Activated CD8-positive, alpha-beta memory T cell treated with anti-CD3 and anti-CD28 coated beads for 1 hour (primary cell): ENCODE measurements at places on chromosomes 7 and 10.

DNA sequence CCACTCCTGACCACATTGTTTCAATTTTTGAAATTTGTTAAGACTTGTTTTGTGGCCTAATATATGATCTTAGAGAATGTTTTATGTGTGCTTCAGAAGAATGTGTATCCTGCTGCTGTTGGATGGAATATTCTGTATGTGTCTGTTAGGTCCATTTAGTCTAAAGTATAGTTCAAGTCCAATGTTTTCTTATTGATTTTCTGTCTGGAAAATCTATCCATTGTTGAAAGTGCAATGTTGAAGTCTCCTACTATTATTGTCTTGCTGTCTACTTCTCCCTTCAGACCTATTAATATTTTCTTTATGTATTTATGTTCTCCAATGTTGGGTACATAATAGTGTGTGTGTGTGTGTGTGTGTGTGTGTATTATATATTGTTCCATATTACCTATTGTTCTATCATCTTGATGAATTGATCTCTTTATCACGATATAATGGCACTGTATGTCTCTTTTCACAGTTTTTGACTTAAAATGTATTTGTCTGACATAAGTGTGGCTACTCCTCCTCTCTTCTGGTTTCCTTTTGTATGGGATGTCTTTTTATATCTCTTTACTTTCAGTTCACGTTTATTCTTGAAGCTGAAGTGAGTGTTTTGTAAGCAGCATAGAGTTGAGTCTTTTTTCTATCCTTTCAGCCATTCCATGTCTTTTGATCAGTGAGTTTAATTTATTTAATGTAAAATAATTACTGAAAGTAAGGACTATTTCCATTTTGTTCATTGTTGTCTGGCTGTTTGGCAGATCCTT is 61.3 kb downstream of the AKR1D1 start:
- DNase-seq: no peak

DNA sequence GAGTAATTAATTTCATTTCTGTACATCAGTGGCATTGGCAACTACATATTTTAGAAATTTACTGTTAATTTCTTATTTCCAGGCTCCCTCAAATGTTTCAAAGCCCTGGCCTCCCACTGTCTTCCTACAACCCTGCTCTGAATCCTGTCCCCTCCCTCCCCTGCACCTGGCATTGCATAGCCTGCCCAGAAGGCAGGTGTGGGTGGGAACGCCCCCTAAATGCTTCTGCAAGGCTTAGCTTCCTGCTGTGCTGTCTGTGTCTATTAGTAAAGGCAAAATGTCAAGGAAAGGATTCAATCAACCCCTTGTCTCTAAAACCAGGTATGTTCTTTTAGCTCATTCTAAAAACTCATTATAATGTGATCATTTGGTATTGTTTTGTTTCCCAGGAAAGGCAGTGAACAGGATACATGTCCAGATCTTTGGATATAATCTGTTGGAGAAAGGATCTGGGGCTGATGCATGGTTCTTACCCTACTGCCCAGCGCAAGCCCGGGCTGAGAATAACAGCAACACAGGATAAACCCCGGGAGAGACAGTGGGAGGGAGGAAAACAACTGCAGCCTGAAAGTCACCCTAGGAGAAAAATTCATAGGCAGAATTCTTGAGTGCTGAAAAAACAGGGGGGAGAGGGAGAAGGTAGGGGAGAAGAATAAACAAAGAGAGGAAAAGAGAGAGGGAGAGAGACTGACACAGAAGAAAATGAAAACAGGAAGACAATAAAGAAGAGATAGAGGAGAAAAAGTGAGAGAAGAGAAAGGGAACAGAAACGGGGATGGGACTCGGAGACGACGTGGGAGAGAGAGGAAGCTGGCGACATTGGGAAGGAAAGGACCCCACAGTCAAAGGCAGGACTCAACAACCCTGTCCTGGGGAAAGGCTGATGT is 589 bp downstream of the ZNF488 start:
- DNase-seq: no peak

DNA sequence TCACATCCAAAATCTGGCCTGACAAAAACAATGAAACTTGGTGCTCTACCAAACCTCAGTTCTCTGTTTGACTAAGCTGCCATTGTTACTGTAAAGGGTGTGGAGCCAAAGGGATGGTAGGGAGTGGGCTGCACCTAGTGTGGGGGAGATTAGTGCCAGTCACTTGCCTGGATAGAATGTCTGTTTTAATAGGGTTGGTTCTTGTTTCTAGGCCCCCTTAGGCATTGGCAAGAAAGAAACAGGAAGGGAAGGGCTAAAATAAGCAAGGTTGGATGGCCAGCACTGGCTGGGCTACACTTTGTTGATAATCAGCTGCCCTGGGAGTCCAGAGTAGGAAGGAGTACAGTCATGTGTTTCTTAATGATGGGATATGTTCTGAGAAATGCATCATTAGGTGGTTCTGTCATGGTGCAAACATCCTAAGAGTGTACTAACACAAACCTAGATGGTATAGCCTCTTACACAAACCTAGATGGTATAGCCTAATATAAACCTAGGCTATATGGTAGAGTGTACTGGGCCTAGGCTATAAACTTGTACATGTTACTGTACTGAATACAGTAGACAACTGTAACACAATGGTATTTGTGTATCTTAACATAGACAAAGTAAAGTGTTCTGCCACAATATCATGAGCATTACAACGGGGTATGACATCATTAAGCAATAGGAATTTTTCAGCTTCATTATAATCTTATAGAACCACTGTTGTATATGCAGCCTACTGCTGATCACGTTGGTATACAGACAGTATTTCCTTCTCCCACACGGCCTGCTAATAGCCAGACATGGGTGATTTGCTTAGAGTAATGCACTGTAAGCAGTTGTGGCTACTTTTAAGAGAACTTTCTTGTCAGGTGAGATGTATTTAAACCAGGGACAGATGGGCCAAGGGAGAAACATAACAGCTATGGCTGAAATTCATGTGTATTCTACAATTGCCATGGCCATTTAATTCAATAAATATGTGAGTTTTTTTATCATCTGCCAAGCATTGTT is 15.4 kb downstream of the BBIP1 start:
- no peak for DNase-seq

GRCh38 chr10:94286901-94287300 is 75.8 kb downstream of the NOC3L start:
- DNase-seq: no peak

DNA sequence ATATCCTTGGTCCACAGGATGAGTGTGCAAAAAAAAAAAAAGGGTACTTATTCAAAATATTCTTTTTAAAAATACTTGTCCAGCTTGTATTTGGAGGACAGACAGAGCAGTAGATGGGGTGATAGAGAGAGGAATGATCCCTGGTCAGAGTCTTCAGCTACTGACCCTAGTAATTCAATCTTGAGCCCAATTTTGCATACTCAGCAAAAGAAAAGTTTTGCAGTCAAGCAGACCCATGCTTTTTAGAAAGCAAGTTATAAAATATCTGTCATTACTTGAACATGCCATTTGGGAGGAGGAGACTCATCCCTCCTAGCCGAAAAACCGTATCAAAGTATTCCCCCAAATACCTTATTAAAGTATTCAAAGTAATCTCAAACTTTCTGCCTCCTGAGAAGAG is 585.0 kb downstream of the KCNMA1 start:
- no peak for DNase-seq

- no peak for DNase-seq
Observed at GRCh38 chr7:150978126-150978789, at the start of gene KCNH2. TSS of gene KCNH2 (minus strand) at chr7:150978321. CDS start at chr7:150977913, 408 bp downstream.

- no peak for DNase-seq
Observed at GRCh38 chr7:55185941-55186609, 167.3 kb downstream of the EGFR start.

- peak; percentile 42 for DNase-seq
Observed at GRCh38 chr10:67779465-67780203, 58.4 kb downstream of the DNAJC12 start.

DNA sequence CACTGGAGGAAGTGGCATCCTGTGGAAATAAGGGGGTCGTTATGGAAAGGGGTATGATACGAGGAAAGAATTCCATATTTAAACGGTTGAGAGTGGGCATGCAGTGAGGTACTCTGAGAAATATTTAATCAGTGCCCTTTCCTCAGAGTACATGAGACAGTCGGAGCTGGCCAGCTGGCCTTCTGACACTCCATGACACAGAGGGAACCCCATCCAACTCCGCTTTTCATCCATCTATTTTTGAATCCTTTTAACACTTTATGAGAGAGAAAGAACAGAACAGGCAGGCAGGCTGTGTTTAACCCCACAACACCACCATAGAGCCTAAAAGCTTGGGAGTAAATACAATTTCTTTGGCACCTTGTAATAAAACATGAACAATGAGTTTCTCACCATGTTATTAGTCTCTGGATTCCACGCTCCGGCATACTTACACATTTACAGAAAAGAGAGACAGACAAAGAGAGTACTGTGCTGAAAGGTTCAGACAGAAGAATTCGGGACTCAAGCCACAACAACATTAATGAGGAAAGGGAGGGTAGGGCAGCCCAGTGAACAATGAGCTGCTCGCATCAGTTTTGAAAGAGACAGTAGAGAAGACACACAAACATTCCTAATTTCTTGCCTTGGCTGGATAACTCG is 124.2 kb upstream of the PDLIM1 start:
- no peak for DNase-seq

DNA sequence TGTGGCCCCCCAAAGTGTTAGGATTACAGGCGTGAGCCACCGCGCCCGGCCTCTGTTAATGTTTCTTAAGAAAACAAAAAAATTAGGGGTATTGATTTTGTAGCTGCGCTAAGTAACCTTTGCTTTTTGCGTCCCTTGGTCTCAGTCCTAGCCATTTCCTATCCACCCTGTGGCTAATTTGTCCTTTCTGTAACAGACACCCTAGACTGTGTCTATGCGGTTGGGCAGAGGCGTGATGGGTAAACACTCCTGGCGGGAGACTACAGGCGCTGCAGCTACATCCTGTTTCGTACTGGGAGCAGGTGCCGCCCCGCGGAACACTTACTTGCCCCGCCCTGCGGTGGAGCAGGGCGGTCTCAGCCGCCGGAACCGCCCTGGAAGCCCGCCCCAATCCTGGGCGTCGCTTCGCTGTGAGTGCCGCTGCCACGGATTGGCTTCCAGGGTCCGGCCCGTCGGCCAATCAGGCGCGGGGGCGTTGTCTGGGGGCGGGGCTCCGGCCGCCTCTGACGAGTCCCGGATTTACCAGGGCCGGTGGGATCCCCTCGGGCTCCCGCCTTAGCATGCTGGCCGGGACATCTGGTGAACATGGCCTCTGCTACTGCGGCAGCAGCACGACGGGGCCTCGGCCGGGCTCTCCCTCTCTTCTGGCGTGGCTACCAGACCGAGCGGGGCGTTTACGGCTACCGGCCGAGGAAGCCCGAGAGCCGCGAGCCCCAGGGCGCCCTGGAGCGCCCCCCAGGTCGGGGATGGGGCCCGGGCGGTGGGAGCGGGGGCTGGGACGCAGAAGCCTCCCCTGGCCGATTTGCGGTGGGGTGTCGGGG is at the start of gene DHTKD1:
Gene DHTKD1, plus strand, starts transcription at position 506 of the 821 bp plus-strand sequence. Its CDS starts 80 bp downstream, at position 586.
- peak; percentile 89 for DNase-seq

GRCh38 chr10:43905512-43906236 is 257.0 kb upstream of the ZNF32 start:
- DNase-seq: no peak

DNA sequence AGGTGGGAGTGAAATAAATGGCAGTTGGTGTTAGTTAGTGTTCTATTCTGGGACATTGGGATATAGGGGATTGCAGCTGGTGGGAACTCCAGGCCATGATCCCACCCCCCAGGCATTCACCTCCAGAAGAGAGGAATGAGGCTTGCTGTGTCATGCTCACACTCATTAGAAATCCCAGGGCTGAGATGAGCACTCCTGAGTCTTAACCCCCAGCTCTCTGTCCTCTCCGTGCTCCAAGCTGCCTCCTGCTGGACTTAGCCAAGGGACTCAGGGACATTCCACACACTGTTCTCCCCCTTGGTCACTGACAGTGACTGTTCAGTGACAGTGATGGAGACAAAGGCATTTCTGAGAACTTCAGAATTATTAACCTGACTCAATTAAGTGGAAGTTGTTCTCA is 21.5 kb downstream of the CYP26A1 start:
- no peak for DNase-seq

DNA sequence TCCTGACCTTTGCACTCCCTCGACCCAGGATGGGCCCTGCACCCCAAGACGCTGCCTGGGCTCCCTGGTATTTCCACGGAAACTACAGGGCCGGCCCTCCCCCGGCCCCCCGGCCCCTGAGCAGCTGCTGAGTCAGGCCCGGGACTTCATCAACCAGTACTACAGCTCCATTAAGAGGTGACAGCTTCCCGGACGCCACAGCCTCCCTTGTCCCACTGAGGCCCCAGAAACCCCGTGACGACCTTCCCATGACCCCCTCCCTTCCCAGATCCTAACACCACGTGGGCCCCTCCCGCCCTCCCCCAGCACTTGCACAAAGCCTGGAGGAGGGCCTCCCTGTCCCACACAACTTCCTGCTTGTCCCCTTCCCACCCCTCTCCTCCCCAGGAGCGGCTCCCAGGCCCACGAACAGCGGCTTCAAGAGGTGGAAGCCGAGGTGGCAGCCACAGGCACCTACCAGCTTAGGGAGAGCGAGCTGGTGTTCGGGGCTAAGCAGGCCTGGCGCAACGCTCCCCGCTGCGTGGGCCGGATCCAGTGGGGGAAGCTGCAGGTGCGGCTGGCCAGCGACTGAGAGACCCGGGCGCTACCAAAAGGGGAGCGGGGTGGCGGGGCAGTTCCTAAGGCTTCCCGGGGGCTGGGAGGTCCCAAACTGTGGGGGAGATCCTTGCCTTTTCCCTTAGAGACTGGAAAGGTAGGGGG is 5.7 kb downstream of the NOS3 start:
- no peak for DNase-seq

- no peak for DNase-seq
Observed at GRCh38 chr10:89702121-89702480, 711 bp downstream of the KIF20B start.

DNA sequence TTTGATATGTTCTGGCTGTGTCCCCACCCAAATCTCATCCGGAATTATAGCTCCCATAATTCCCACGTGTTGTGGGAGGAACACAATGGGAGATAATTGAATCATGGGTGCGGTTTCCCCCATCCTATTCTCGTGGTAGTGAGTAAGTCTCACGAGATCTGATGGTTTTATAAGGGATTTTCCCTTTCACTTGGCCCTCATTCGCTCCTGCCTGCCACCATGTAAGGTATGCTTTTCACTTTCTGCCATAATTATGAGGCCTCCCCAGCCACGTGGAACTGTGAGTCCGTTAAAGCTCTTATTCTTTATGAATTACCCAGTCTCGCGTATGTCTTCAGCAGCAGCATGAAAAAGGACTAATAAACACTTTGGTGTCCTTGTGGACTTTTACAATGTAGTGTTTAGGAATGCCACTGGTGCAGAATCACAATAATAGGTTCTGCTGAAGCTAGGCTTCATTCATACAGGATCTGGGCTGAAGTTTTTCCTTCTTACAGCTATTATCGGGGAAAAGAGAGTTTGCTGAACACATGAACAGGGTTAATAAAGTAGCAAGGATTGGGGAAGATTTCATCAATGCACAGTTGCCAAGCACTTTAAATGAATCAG is 74.3 kb downstream of the CPED1 start:
- no peak for DNase-seq

- no peak for DNase-seq
Observed at GRCh38 chr10:125261491-125262186, 101.3 kb upstream of the CTBP2 start.

- no peak for DNase-seq
Observed at GRCh38 chr10:112593023-112593422, 146.0 kb downstream of the VTI1A start.

GRCh38 chr10:3689871-3690510 is 95.0 kb downstream of the KLF6 start:
- no peak for DNase-seq
